Stimulated activated CD8-positive, alpha-beta memory T cell treated with anti-CD3 and anti-CD28 coated beads, Interleukin-12 subunit alpha, Interleukin-12 subunit beta, amount 100 ng/mL, for 4 hours (primary cell): ENCODE measurements at places on chromosomes 1 and 21.
A peak's percentile ranks its signal among the peaks of the same experiment; 100 is the strongest.

GRCh38 chr1:153345187-153346076 is 3.2 kb downstream of the PGLYRP4 start:
- no peak for DNase-seq

DNA sequence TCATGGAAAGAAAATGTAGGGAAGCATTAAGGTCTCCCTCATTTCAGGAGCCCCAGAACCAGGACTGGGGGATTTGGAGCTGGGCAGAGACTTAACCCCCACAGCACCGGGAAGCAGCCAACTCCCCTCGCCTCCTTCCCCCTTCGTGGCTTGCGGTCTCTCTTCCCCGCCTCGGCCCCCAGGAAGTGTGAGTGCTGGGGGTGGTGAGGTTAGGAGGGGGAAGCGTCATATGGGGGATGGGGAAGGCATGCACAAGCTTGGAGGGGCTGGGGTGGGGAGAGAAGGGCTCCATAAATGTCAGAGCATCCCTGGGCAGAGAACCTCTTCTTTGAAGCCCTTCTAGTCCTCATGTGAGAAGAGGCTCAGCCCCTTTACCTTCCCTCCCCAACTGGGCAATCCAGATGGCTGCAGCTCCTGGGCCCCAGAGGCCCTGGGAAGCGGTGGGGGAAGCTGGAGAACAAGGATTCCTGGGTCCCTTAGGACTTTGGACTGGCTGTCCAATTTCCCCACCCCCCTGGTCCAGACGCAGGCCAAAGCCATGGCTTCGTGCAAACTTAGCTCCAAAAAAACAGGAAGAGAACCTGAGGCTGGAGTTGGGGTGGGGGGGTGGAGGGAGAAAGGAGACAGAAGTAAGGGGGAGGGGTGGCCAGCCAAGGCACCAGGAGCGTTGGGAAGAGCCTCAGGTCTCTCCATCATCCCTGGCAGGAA is 7.8 kb downstream of the ZBTB7B start:
- no peak for DNase-seq

DNA sequence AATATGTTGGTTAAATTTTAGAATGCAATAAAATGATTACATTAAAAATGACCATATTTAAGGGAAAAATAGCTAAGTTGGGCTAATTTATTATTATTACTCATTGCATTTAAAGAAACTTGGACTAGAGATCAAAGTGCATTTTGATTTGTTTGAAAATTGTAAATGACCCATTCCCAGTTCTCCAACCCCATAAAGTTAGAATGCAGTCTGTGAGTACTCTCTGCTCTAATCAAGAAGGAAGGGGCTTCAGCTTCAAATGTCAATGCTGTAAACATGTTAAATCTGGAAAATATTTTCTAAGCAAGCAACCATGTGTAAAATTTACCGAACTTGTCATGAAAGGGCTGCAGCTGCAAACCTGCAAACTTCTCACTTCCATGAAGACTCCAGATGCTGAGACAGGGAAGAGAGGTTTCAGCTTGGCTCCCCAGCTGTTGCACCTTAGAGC is 232.7 kb downstream of the TTLL7 start:
- DNase-seq: no peak

DNA sequence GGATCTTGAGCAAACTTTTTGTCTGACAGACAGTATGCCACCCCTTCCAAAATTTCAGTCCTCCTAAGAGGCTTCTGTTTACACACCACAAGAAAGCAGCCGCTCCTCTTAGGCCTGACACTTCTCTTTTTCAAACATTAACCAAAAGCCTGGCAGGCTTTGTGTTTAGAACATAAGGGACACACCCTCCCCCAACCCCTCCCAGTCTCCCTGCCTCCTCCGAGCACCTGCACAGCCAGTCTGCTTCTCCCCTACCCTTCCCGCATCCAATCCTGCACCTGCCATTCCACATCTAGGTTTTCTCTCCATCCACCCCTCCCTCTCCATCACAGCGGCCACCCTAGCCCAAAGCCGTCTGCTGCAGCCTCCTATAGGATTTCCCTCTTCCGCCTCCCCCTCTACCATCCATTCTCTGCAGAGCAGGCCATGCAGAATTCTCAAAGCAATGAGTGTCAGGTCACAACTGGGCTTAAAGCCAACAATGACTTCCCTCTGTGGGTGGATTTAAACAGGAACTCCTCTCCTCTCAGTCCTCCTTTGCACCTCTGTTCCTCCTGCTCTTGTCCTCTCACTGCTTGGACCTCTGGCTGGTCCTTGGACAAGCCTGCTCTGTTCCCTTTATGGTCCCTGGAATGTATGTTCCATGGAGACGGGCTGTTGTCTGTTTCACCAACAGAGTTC is 478.2 kb downstream of the NPHP4 start:
- DNase-seq: no peak

DNA sequence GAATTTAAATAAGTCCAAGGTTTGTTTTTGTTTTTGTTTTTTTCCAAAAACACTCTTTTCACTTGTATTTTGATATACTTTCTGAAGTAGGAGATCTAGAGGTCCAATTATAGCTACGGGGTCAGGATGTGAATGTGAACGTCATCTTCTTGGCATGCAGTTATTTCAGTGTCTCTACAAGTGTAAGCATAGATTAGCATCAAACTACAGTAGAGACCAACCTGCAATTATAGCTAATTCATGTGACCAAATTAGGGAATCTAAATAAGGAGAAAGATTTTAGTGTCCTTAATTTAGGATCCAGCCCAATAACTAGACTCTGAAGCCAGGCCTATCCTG is 107.3 kb upstream of the PALMD start:
- no peak for DNase-seq

- no peak for DNase-seq
Observed at GRCh38 chr1:63909526-63909925, 135.7 kb downstream of the ROR1 start.

- no peak for DNase-seq
Observed at GRCh38 chr1:45327644-45328515, 1.2 kb downstream of the HPDL start.

DNA sequence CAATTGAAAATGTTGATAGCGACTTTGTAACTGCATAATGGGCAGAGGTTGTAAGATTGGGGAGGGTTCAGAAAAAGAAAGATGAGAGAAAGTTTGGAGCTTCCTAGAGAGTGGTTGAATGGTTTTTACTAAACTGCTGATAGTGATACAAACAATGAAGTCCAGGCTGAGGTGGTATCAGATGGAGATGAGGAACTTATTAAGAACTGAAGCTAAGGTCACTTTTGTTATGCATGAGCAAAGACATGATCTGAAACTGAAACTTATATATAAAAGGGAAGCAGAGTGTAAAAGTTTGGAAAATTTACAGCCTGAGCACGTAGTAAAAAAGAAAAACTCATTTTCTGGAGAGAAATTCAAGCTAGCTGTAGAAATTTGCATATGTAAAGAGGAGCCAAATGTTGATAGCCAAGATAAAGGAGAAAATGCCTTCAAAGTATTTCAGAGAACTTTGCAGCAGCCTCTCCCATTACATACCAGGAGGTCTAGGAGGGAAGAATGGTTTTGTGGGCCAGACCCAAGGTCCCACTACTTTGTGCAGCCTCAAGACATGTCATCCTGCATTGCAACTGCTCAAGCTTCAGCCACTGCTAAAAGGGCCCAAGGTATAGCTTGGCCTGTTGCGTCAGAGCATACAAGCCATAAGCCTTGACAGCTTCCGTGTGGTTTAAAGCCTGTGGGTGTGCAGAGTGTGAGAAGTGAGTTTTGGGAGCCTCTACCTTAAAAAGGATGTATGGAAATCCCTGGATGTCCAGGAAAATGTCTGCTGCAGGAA is 843.9 kb downstream of the AMY1C start:
- no peak for DNase-seq

DNA sequence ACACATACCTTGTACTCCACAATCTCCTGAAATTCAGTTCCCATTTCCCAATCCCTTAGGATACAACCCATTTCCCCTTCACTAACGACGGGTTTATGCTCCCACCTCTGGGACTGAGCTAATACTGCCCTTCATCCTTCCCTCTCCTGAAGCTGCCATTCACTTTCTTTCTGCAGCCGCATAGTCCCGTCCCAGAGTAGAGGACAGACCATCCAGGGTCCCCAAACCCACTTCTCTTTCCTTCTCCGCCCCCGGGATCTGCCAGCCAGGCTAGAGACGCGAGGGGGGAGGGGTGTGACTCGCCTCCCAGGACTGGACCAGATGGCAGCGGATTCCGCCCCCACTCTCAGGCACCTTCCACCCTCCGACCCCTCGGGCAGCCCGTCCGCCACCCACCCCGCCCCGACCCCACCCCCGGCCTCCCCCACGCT is 679 bp downstream of the ABL2 start:
- peak; percentile 3 for DNase-seq

GRCh38 chr1:164863056-164863455 is 304.1 kb downstream of the PBX1 start:
- no peak for DNase-seq

GRCh38 chr1:247332623-247333361 is 1.1 kb upstream of the ZNF496 start:
- DNase-seq: no peak

DNA sequence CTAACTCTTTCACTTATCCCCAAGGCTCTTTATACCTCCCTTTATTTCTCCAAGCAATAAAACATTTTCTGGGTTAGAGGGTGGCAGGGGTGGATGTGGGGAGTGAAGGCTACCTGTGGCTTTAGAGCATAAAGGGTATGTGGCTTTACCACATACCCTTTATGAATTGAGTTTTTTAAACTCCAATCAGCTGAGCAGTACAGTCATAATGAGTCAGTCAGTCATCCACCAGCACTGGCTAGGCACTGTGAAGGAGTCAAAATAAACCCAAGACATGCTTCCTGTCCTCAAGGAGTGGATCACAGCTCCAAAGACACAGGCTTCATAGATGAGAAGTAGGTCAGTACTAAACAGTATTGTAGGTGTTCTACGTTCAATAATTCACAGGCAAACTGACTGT is 2.6 kb upstream of the TDRD10 start:
- DNase-seq: no peak

DNA sequence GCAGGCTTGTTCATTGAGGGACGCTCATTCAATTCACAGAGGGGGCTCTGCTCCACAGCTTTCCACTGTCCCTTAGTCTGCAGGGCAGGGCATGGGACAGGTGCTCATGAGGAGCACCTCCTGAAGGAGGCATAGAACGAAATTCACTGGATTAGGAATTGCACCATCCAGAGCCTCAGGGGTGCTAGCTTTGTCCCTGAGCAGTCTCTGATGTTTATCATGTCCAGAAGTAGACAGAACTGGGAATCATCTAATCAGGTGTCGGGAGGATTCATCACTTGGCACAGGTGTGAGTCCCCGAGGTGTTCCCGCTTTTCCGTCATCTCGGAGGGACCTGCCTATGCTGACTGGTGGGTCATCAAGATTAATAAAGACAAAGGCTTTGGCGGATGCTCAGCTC is 321.4 kb downstream of the AJAP1 start:
- no peak for DNase-seq

DNA sequence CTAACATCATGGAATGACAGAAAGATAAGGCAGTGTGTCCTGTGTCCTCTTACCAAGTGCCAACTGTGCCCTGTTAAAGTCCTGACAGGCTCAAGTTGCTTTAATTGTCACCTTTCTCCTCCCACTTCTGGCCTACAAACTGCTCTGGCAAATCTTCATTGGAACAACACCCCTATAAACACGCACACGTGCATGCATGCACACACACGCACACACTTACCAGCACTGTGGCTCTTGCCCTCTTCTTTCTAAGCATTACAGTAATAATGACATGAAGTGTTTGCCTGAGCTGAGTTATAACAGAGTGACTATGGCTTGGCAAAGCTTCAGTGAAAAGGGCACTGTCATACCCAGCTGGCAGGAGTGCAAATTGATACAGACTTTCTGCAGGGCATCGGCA is 82.3 kb upstream of the SYT6 start:
- DNase-seq: no peak

DNA sequence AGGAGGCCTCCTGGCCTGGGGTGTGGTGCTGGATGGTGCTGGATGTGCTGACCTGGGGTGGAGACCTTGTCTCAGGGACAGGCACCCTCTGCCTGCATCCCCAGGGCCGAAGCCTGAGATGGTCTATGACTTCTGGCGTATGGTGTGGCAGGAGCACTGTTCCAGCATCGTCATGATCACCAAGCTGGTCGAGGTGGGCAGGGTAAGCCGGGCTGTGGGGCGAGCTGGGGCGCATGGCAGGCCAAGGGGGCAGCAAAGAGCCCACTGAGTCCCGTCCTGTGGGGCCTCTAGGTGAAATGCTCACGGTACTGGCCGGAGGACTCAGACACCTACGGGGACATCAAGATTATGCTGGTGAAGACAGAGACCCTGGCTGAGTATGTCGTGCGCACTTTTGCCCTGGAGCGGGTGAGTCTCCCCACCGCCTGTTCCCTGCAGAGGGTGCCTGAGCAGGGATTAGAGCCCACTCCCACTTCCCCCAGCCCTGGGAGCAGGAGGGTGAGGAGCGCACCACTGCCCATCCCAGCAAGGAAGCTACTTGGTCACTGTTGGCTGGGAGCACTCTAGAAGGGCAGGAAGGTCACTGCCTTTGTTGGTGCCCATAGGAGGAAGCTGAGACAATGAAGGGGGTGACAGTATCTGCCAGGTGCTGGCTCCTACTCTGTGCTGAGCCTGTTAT is 75.2 kb downstream of the PTPRU start:
- no peak for DNase-seq

DNA sequence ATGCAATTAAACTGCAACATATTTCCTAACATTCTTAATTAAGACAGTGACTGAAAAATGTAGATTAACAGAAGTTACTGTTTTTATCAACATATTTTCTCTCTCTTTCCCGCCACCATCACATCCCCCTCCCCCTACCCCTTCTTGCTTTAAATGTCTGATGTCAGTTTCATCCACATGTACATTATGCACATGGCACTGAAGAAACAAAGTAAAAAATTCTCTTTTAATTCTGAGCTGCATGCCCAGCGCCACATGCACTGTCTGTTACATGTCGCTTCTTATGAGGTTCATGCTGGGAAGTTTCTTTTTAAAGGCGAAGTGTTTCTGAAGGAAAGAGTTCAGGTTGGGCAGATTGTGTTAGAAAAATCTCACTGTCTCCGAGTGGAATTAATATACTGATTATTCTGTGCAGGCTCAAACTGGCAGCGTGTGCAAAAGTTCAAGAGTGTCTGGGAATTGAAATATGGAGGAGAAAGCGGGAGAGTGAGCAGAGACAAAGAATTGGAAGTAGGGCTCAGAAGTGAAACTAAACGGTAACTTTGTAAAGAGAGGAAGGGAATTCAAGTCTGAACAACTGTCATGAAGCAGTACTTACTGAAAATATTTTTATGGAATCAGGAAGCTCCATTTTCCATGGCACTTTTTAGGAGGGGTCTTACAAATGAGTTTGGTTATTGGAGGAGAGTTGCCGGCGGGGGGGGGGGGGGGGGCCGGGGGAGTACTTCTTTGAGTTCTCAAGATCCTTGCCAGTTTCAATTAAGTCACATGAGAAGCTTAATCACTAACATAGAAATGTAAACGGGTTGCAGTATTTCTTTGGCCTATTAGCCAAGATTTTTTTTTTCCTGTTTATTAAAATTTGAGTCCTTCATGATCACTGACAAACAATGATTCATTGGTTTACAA is 217.6 kb downstream of the SDCCAG8 start:
- no peak for DNase-seq

GRCh38 chr1:110857964-110858948 is 14.7 kb upstream of the CD53 start:
- DNase-seq: no peak

- DNase-seq: no peak
Observed at GRCh38 chr1:8661185-8662110, 156.0 kb downstream of the RERE start.
